ENCODE measurements at places on chromosomes 1 and 21. TPM values are rescaled to one million over a fixed set of nuclear protein-coding genes. Genes with fewer than 3 reads are reported as not detected.

DNA sequence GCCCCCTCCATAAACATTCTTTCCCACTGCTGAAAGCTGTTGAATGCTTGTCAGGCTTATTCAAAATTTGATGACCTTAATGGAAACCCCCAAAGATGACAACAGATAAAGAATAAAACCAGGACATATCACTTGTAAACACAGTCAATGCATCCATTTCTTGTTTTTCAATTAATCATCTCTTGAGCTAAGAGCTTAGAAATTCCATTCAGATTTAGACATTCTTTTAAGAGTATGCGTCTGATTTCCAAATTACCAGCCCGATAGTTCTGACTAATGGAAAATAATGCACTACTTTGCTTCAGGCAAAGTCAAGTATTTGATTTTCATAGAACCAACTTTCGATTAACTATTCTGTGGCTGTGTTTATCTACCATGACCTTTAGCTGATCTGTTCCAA lies 100.6 kb upstream of the RUNX1 start:
- H3K36me3 ChIP-seq, result no peaks in the 10 kb centered on the region
- no peak for DNase-seq
- H3K4me3 ChIP-seq, result no peak overlapping the region
- peaks cover 50% of the 10 kb centered on the region for H3K4me1 ChIP-seq
- no peaks in the 10 kb centered on the region for H3K27me3 ChIP-seq

- peaks cover 38% of the 10 kb centered on the region for H3K4me1 ChIP-seq
- H3K27me3 ChIP-seq, result no peaks in the 10 kb centered on the region
- H3K4me3 ChIP-seq, result no peak overlapping the region
- DNase-seq, result no peak
- H3K27ac ChIP-seq, result no peak overlapping the region
These were observed 210.1 kb upstream of the PTGFR start for GRCh38 chr1:78280626-78281025.

- H3K27ac ChIP-seq, result no peak overlapping the region
- H3K27me3 ChIP-seq, result no peaks in the 10 kb centered on the region
- DNase-seq, result no peak
- no peaks in the 10 kb centered on the region for H3K4me1 ChIP-seq
These were observed 254.6 kb upstream of the LRRC7 start for GRCh38 chr1:69313118-69313517.

GRCh38 chr21:38955495-38955894 lies 149.8 kb downstream of the ETS2 start:
- H3K27me3 ChIP-seq, result no peaks in the 10 kb centered on the region
- peaks cover 41% of the 10 kb centered on the region for H3K4me1 ChIP-seq

VWA1 gene
- total RNA-seq, result 0.31 TPM

GRCh38 chr1:154955039-154955717 lies 721 bp downstream of the PBXIP1 start:
- no peaks in the 10 kb centered on the region for H3K27me3 ChIP-seq
- peak overlapping the region; percentile 34 for H3K4me3 ChIP-seq
- H3K36me3 ChIP-seq, result peaks cover 21% of the 10 kb centered on the region

OLFML2B gene
- 0.13 TPM for total RNA-seq

DNA sequence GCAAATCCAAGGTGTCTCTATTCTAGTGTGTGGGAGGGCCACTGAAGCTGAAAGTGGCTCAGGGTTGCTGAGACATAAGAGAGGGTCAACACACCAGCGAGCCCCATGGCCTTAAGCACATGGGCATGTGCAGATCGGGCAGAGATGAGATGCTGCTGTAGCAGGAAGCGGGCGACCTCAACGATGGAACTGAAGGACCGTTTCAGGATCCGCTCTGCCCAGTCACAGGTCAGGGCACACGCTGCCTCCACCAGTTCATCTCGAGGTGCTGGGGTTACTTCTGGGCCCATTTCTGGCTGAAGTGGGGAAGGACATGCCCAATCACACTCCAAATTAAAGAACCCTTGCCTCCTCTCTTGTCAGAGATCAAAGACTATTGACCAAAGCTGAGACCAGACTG lies 3.5 kb downstream of the RFX5 start:
- peaks cover 19% of the 10 kb centered on the region for H3K4me1 ChIP-seq
- no peak overlapping the region for H3K27ac ChIP-seq
- no peak for DNase-seq
- no peak overlapping the region for H3K4me3 ChIP-seq
- no peaks in the 10 kb centered on the region for H3K27me3 ChIP-seq
- H3K36me3 ChIP-seq, result peaks cover 30% of the 10 kb centered on the region

GRCh38 chr1:8216005-8216404 lies 101.9 kb upstream of the SLC45A1 start:
- peak; percentile 37 for DNase-seq
- no peaks in the 10 kb centered on the region for H3K36me3 ChIP-seq
- H3K27ac ChIP-seq, result no peak overlapping the region
- no peak overlapping the region for H3K4me3 ChIP-seq

- H3K27me3 ChIP-seq, result no peaks in the 10 kb centered on the region
- H3K36me3 ChIP-seq, result no peaks in the 10 kb centered on the region
- no peak overlapping the region for H3K4me3 ChIP-seq
- H3K4me1 ChIP-seq, result peaks cover 15% of the 10 kb centered on the region
- no peak for DNase-seq
These were observed 338.2 kb downstream of the ASTN1 start for GRCh38 chr1:176826265-176826664.

ELAVL4 gene
- not detected for total RNA-seq

CFH gene
- total RNA-seq, result 85.4 TPM

TRIM45 gene
- 2.3 TPM for total RNA-seq

DNA sequence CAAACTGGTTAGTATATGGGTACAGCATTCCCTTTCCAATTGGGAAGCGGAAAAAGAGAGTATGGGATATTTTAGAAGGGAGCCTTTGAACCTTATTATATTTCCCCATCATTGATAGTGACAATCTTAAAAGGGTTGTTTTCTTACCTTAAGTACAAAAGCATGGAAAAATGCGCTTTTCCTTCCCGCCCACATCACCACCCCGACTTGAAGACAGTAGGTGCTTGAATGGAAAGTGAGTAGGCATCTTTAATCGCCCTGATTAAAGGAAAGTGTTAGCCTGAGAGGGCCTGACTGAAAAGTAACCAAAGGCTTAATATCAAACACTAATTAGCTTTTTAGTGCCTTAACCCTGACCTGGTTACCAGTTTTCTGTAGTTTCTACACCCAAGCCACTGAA lies 15.4 kb downstream of the GGPS1 start:
- peaks cover 23% of the 10 kb centered on the region for H3K36me3 ChIP-seq
- H3K4me1 ChIP-seq, result no peaks in the 10 kb centered on the region
- no peaks in the 10 kb centered on the region for H3K27me3 ChIP-seq
- no peak overlapping the region for H3K27ac ChIP-seq

- DNase-seq, result no peak
- no peaks in the 10 kb centered on the region for H3K36me3 ChIP-seq
- H3K27me3 ChIP-seq, result no peaks in the 10 kb centered on the region
- no peaks in the 10 kb centered on the region for H3K4me1 ChIP-seq
These were observed 269.6 kb downstream of the VAV3 start for GRCh38 chr1:107695341-107695740.

UMODL1 gene
- total RNA-seq, result 0.22 TPM

DNA sequence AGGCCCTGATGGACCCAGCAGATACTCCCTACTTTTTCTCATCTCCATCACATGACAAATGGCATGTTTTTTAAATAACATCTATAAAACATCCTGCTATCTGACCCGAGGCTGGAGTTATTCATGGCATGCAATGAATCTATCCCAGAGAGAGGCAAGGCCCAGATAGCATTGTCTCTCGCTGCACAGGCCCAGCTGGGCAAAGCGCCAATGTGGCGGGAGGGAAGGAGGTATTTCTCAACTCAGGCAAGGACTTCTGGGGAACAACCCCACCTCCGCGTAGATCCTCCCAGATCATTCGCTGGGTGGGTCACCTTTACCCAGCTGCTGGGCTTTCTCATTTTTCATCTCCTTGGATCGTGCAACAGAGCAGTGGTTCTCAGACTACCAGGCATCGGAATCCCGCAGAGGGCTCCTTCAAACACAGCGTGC lies 59.8 kb downstream of the ERG start:
- no peak overlapping the region for H3K4me3 ChIP-seq
- H3K4me1 ChIP-seq, result peaks cover 69% of the 10 kb centered on the region
- H3K36me3 ChIP-seq, result no peaks in the 10 kb centered on the region
- no peaks in the 10 kb centered on the region for H3K27me3 ChIP-seq
